ENCODE measurements at places on chromosomes 6 and 20. TPM values are rescaled to one million over a fixed set of nuclear protein-coding genes. Genes with fewer than 3 reads are reported as not detected.

RHAG gene
- total RNA-seq: not detected

DNAH8 gene
- total RNA-seq: under 0.01 TPM

TMEM244 gene
- not detected for total RNA-seq

NANP gene
- total RNA-seq: 7.1 TPM

SMAP1 gene
- 18.8 TPM for total RNA-seq

CRISP3 gene
- total RNA-seq: not detected

BANF2 gene
- total RNA-seq: not detected

C6orf52 gene
- not detected for total RNA-seq

TTK gene
- total RNA-seq: 17.1 TPM

TGM3 gene
- total RNA-seq: not detected
